Neural crest cell (in vitro differentiated cells): ENCODE measurements at places on chromosomes 7 and 10. TPM values are rescaled to one million over a fixed set of nuclear protein-coding genes. Genes with fewer than 3 reads are reported as not detected.

Gene XRCC2
- 28.2 and 30.7 TPM in 2 replicates for total RNA-seq

Gene GPR146
- 0.41 TPM in 1 of 2 replicates, not detected in the other for total RNA-seq

- DNase-seq = no peak
Measured at GRCh38 chr10:48305905-48306264, 592 bp upstream of the MAPK8 start.

DNA sequence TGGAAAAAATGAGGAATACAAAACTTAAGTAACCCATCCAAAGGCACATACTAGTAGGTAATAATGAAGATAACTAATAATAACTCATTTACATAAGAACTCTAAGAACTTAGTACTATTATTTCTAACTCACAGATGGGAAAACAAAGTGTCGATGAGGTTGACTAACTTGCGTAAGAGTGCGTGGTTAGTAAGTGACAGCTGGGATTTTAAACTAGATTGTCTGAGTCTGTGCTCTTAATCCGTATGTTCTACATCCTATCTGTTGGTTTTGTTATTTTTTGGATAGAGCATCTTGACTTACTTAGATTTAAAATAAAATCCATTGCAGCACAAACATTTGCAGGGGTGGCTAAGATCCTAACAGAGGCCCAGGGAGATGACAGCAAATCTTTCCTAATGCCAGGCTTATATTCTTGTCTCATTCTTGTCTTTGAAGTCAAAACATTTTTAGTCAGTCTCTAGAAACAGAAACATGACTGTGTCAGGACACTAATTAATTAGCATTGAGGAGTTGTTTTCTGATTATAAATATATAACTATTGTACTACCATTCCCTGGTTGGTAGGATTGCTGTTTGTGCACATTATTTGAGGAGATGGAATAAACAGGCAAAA lies 11.7 kb downstream of the RPA3 start:
- DNase-seq = no peak

GRCh38 chr7:114929570-114929969 lies 7.7 kb downstream of the MDFIC start:
- DNase-seq = no peak
